ENCODE measurements at places on chromosomes 5 and 9.
A peak's percentile ranks its signal among the peaks of the same experiment; 100 is the strongest.

DNA sequence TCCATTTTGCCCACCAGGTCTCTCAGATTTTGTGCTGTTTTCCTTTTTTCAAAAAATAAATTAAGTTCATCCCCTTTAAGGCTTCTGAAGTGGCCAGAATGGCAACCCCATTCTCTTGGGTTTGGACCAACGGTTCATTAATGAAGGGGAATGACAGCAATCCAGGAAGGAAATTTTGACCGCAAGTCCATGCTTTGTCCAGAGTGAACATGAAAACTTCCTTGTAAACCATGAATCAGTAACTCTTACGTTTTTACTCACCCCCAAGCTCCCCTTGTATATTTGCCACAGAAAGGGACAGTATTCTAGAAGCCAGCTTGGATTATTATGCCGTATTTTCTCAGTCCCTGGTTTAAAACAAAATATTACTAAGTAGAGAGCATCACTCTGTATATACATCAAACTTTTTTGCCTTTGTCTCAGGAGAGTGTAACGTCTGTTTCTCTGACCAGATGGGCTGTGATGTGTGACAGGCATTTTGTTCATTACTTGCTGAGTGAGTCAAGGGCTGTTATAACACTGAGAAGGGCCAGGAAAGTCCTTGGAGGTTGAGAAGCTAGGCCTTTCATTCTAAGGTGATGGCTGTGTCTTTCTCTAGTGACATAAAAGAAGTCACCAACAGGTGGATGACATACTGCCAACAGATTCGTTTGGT lies 148.2 kb downstream of the SMARCA2 start:
- no peak for DNase-seq

DNA sequence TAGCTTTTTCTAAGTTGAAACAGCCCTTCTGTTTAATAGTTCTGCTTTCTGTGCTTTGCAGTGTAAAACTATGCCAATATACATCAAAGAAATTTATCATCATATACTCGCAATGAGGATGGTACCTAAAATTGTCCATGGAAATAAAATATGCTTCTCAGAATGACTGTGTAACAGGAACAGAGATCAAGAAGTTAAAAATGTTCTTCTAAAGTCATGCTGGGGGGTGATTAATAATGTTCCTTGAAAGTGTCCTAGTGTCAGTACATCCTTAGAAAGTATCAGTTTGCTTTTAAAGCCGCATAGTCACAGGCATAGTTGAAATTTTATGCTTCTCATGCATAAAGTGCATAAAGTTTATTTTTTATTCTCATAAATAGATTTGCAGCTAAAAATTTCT lies 4.0 kb upstream of the LRRC70 start:
- no peak for DNase-seq

DNA sequence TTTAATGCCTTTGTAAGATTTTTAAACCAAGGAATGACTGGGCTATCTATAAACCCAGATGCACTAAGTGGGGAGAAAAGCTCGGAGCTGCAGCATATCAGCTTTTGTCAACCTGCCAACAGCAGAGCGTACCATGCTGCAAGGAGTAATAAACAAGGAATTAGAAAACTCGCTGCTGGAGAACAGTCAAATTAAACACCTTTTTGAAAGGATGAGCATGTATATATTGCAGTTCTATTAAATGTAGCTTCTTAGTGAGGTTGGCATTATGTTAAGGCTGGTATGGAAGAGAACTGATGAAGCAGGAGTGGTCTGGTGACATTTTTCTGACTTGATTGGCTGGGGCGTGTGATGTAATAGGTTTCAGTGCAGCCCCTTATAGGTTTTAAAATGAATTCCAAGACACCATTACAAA lies 74.7 kb downstream of the PIK3R1 start:
- DNase-seq, result peak; percentile 83

DNA sequence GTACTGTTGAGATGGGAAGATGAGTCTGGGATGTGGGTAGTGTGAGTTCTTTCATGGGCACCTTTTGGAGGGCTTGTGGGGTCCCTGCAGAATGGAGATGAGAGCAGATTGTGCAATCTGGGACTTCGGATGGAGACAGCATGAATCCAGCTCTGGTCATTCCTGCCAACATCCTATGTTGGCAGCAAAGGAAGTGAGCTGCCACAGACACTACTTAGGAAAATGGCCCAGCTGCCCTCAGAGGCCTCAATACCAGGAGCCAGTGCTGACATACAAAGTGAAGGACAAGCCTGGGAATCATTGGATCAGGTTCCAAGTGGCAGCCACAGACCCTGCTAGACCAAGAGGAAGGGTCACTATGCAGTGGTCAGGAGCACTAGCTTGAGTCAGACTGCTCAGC lies 402.8 kb downstream of the CDK5RAP2 start:
- peak; percentile 84 for DNase-seq

GRCh38 chr5:167587772-167588437 lies 703.5 kb upstream of the WWC1 start:
- peak; percentile 69 for DNase-seq

GRCh38 chr9:343773-344172 lies 129.1 kb downstream of the DOCK8 start:
- DNase-seq, result no peak

Measured in G401 (cell line).